SJCRH30 (cell line): ENCODE measurements at places on chromosomes 11 and 22.

DNA sequence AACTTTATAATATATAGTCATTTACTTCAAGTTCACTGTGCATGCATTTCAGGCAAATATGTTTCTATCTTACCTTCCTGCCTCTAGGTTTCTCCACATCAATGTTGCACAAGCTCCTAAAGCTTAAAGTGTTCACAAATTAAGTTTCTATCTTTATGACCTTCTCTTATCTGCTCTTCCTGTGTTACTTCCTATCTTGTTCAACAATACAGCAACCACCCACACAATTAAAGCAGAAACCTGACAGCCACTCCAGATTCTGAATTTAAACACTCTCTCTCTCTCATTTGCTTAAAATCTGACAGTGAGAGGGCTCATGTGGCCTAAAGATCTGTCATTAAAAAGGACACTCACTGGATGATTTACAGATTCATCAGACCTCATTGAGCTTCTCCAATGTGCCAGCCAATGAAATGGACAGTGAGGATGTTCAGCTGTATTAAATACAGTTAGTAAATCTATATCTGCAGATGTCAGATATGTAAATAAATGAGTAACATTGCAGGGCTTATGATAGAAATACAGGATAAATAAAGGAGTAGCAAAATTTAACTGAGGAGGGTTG is 10.9 kb downstream of the PDGFD start:
- no peak for DNase-seq

DNA sequence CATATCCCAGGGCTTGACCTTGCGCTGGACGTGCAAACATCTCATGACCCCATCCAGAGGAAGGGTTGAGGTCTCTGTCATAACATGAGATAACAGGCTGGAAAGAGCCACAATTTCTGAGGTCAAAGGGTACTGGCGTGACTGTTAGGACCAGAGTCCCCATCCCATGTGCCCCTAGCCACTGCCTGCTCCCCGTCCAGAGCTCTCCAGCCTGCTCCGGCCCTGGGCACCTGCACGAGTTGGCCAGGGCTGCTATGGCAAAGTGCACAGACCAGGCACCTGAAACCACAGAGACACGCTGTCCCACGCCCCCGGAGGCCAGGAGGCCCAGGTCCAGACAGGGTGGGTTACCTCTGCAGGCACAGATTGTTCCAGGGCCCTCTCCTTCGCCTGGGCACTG is 58.9 kb downstream of the SHANK2 start:
- DNase-seq, result no peak

- DNase-seq, result no peak
Observed at GRCh38 chr11:120667281-120667680, 155.7 kb downstream of the GRIK4 start.

DNA sequence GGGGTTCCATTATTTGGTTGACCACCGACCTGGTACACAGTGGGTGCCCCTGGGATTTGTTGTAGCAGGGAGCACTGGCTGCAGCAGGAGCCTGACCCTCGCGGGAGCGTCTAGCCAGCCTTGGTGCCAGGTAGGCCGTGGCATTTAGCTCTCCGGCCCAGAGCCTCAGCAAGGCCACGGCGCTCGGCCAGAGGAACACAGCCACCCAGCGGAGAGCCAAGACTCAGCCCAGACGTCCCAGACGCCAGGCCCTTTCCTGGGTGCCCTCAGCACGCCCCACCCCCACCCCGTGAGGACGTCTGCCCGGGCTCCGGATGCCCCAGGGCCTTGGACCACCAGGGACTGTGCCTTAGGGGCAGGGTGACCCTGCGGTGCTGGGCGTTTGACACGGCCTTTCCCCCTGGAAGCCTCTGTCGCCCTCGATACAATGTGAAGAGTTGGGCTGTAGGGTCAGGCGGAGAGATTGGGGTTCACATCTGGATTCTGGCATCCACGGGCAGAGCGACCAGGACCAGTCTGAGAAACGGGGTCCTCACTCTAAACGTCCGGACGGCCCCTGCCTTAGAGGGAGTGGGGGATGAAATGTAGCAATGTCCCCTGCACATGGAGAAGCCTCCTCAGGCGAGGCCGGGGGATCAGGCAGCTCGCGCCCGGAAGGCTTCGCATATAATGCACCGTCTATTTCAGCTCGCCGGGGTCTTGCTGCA is 99.2 kb upstream of the FGF3 start:
- DNase-seq, result no peak

DNA sequence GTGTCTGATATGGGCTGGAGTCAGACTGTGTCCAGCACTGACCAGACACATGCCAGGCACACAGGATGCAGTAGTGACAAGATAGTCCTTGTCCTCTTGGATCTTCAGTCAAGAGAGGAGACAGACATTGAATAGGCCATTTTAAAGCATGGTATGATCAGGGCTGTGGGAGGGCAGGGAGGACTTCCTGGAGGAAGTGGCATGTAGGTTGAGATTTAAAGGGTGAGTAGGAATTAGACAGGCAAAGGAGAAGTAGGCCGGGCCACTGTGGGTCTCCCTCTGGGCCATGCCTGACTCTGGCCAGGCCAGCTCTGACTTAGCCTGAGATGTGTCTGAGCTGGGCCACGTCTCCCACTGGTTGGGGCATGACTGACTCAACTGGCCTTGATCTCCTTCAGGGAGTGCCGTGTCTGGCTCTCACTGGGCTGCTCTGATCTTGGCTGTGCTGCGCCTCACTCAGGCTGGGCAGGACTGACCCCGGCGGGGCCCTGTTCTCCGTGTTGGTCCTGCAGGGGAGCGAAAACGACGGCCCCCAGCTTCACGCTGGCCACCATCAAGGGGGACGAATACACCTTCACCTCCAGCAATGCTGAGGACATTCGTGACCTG is 71.2 kb downstream of the MYO7A start:
- no peak for DNase-seq

- no peak for DNase-seq
Observed at GRCh38 chr22:16783930-16784354, 41.3 kb downstream of the XKR3 start.

DNA sequence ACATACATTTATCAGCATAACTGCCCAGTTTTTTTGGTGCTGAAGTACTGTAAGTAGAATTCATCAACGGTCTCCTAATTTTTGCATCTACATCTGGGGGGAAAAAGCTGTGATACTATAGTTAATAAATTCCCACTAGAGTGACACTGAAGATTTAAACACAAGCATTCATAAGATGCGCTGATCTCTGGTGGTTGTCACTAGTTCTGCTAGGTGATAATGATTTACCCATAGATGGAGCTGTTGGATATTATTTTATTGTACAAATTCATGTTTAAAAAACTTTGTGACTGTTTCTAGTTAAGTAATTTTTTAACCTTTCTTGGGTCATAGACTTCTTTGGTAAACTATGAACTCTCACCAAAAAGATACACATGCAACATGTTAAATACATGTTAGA is 106.6 kb downstream of the EMSY start:
- DNase-seq, result no peak

- DNase-seq, result no peak
Observed at GRCh38 chr11:121909596-121909995, 206.4 kb downstream of the BLID start.

DNA sequence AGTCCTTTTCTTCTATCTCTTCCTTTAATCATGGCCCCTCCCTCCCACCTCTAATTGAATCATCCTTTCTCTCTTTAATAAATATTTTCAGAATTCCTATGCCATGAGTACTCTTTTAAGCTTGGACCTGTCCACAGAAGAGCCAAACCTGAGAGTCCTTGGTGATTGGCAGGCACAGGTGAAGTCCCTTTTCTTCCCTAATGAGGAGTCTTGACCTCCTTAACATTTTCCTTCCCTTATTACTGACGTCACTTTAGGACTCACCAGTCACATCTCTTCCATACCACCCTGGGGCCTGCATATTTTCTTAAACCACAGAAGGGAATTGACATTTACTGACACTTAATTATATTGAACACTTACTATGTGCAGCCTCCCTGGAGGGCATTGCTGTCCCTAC is 41.0 kb upstream of the RASSF10 start:
- peak; percentile 61 for DNase-seq

- DNase-seq, result no peak
Observed at GRCh38 chr11:106821826-106822225, 196.4 kb downstream of the GUCY1A2 start.

GRCh38 chr22:31650391-31650790 is 11.6 kb downstream of the PISD start:
- DNase-seq, result no peak

DNA sequence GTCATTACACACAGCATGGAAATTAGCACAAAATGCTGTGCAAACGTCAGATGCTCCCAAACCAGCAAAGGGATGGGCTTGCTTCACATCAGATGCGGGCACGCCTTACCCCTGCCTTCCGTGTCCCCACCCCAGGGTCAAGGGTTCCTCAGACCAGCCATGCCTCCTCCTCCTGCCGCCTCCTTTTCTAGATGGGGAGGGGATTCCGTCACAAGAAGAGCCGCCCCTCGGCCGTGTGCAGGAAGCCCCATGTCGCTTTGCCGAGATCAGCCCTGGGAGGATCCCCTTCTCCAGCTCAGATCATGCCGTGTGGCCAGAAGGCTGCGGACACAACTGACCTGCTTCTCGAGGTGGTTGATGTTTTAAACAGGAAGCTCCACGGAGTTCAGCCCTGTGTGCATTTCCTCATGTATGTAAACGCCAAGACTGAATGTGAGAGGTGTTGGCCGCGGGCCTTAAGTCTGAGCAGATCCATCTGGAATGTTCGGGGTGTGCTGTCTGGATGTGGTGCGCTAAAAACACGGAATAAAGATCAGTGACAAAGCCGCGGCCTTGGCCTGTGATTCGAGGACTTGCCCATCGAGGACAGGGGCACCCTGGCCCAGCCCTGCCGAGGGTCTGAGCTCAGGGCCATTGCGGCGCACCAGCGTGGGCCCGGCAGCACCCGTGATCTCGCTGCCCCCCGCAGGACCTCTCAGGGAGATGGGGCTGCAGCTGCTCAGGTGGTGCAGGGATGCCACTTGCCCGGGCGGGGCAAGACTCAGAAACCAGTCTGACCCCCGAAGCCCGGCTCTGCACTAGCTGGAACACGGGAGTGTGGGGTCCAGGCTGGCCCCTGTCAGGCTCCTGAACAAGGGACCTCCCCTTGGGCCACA is 412.9 kb downstream of the TBC1D22A start:
- DNase-seq, result no peak
